Stromal cell of bone marrow (primary cell): ENCODE measurements at places on chromosomes 1 and 21.

DNA sequence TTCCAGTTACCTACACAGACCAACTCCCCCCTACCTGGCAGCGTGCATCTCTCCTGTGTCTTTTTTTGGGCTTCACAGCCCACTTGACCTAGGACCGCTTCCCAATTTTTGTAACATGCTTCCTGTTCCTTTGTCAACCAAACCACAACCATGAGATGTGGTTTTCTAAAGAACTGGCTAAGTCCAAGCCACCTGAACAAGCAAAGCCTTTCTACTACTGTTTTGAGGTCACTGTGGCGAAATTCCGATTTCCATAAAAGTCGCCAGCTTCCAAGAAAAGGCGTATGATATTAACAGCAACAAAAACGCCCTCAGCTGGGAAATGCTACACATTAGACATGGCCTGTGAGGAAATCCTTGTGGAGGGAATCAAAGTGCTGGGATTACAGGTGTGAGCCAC, 12.7 kb upstream of the AK2 start:
- no peak for DNase-seq

DNA sequence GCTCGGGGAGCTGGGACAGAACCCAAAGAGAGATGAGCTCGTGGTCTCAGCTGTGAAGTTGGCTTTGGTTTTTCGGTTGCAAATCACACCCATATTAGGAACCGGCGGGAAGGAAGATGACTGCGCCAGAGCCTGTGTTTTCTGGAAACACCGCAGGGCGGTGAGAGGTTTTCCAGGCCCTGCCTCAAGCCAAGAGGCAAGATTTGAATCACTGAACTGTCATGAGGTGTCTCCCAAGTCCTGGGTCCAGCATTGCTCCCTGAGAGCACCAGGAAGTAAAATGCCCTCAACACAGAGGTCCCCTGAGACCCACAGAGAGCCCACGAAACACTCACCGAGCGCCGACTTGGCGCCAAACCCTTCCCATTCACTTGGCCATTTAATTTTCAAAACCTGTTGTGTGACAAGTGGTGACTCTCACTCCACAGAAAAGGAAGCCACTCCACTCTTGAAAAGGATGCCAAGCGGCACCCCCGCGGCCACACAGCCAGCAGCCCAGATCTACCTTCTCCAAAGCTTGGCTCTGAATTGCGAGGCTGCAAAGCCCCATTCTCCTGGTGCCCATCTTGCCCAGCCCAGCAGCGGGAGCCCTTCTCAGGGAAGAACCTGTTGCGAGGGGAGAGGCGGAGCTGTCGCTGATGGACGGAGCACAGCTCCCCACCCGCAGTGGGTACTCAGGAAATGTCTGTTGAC, 99.0 kb upstream of the RUNX3 start:
- no peak for DNase-seq

DNA sequence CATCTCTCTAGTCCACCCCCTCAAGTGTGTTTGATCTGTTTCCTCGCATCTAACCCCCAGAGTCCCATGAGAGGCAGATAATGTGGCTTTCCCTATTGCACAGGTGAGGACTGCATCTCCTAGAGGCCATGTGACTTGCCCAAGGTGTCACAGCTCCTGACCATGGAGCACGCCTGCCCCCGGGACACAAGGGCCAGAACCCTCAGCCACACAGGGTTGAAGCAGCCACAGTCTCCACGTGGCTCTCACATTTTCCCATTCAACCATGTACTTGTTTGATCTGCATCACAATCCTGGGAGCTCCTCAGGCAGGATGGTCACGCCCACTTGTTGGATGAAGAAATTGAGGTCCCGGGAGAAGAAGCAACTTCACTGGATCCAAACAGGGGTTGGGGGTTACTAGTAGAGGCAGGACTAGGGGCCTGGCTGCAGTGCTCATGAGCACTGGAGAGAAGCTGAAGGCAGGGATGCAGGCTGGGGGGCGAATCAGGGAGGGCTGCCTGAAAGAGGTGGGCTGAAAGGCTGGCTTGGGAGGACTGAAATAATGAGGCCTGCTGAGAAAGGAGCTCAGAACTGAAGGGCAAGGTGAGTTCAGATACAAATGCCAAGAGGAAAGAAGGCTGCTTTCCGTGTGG, 207.9 kb downstream of the PTPRU start:
- no peak for DNase-seq

GRCh38 chr1:84509029-84509428, 2.6 kb upstream of the GNG5 start:
- DNase-seq: no peak

- DNase-seq: no peak
Measured at GRCh38 chr1:39943471-39944290, 11.3 kb upstream of the MFSD2A start.

DNA sequence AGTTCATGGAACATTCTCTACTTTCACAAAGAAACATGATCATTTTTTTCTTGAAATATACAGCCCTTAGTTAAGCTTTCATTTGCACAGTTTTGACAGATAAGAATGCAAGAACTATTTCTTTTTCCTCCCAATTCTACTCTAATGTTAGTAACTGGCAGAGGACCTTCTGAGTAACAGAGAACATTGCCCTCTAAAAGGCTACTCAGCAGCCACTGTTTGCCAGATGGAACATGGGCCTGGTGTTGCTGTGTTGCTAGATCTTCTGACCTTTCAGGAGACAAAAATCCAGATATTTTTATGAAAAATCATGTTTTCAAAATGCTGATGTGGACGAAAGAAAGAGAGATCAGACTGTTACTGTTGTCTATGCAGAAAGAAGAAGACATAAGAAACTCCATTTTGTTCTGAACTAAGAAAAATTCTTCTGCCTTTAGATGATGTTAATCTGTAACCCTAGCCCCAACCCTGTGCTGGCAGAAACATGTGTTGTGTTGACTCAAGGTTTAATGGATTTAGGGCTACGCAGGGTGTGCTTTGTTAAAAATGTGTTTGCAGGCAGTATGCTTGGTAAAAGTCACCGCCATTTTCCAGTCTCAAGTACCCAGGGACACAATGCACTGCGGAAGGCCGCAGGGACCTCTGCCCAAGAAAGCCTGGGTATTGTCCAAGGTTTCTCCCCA, 2.9 kb upstream of the PRDX6 start:
- DNase-seq: no peak

DNA sequence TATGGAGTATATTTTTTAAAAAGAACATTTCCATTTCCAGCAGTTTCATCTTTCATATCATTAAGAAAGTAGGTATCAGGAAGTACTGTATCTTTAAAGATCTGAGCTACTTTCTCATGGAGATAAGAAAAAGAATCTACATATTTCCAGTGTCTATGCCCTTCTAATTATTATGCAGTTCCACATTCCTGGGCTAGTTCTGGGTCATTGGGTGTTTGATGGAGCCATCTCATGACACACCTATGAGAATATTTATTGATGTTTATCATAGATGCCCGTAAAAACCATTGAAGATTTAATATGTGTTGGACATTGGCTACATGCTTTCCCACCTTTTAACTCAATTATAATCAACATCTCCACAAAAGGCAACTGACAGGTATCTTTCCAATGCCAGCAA, 21.0 kb downstream of the LCE4A start:
- DNase-seq: no peak

- DNase-seq: no peak
Measured at GRCh38 chr1:62484824-62485468, 48.1 kb downstream of the USP1 start.

GRCh38 chr1:169478094-169478672, 7.6 kb downstream of the SLC19A2 start:
- DNase-seq: no peak

GRCh38 chr21:15557925-15558324, 171.9 kb upstream of the USP25 start:
- DNase-seq: no peak

GRCh38 chr1:33228935-33229487, 27.3 kb upstream of the ZNF362 start:
- DNase-seq: peak; percentile 95

DNA sequence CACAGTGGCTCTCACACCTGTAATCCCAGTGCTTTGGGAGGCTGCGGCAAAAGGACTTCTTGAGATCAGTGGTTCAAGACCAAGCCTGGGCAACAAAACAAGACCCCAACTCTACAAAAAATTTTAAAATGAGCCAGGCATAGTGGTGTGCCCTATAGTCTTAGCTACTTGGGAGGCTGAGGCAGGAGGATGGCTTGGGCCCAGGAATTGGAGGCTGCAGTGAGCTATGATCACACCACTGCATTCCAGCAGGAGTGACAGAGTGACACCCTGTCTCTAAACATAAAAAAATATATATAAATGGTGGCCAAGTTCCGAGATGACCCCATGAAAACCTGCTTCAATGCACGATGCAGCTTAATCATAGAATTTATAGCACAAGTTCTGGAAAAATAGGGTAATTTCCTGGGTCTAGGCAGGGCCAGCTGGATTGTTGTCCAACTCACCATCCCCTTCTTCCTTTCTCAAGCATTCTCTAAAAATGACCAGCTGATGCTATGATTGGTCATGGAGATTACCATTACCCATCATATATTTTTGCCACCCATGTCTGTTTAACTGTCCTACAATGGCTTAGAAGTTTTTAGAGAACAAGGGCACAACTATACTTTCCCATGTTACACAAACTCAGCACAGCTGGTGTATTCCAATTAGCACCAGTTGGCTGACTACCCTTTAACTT, 5.3 kb upstream of the GNPAT start:
- DNase-seq: no peak

GRCh38 chr21:35504951-35505466, 455.9 kb upstream of the RUNX1 start:
- DNase-seq: no peak

- peak; percentile 82 for DNase-seq
Measured at GRCh38 chr1:198212675-198213074, 55.9 kb downstream of the NEK7 start.

DNA sequence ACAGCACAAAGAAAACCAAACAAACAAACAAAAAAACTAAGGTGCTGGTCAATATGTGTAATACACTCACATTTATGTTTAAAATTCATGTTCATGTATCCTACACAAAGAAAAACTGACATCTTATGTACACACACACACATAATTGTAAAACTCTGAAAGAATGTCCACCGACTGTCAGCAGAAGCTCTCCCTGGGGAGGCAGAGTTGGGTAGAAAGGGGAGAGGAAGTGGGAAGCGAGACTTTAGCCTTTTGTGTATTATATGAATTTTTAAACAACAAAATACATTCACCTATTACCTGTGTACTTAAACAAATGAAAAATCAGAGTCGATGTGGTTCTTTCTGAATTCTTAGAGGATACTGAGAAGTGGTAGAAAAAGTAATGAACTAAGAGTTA, 88.3 kb downstream of the ABCA4 start:
- DNase-seq: no peak

DNA sequence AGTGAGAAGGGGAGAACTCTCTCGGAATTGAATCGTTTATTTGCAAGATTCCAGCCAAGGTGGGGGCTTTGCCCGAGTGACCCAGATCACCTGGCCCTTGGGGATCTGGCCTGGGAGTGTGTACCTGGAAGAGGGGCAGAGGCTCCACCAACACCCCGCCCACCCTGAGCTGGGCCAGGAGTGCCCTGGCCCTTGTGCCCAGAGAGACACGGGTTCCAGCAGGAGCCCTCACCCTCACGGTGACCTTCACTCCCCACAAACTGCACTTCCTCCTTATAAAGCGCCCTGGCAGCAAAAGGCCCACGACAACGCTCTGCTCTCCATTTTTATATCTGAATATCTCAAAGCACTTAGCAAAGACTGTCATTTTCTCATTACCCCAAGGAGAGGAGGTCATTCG, 16.6 kb downstream of the CASZ1 start:
- DNase-seq: no peak
